ENCODE measurements at places on chromosomes 6 and 20.

GRCh38 chr6:107770541-107770940 is 53.6 kb downstream of the SCML4 start:
- DNase-seq, result no peak

- DNase-seq, result no peak
Observed at GRCh38 chr6:111737065-111737521, 131.4 kb upstream of the TRAF3IP2 start.

- no peak for DNase-seq
Observed at GRCh38 chr6:111841822-111842221, 31.4 kb downstream of the FYN start.

DNA sequence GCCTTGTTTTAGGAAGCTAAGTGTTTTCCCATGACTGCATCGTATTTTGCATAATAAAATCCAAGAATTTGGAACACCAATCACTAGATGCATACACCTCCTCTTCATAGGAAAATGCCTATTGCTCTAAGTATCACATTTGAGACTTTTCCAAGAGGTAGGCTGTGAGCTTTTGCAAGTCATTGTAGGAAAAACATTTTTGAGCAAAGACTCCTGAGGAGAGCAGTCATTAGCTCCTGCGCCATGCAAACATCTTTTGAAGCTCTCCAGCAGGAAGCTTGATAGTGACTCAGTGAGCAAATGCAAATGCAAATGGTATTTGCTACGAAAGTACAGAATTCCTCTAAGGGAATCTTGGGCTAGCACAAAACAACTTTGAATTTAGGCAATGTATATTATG is 750.4 kb downstream of the QKI start:
- no peak for DNase-seq

DNA sequence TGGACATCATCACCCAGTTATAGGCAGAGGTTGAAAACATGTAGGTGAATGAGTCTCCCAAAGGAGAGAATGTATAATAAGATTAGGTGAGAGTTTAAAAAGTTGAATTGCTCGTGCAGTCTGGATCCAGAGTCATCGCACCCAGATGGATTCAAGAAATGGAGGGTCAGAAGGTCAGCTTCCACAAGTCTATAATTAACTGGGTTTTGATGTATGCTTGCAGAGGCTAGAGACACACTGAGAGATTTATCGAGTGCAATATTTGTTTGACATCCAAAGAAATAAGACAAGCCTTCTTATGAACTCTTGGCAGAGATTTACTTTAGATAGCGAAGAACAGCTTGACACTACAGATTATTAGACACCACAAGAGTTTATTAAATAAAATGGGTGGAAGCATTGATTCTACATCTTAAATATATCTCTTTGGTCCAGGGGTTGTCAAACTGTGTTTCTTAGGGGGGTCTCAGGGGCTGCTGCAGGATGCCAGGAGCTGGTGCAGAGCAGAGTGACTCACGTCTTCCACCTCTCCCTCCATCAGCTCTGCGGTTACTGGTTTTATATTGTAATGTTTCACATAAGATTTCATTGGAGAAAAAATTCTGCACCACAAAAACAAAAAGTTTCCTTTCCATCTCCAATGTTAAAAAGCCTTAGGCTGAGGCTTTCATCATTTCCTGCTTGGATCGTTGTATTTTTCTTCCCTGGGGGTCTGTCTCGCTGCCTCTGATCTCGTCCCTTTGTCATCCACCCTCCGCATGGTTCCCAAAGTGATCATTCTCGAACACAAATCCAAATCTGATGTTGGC is 176.2 kb upstream of the AHI1 start:
- no peak for DNase-seq

GRCh38 chr6:138520463-138520862 is 21.2 kb upstream of the NHSL1 start:
- DNase-seq, result no peak

- DNase-seq, result no peak
Observed at GRCh38 chr6:156511570-156511969, 265.6 kb upstream of the ARID1B start.

GRCh38 chr6:89385156-89385667 is 26.9 kb downstream of the RRAGD start:
- DNase-seq, result no peak

GRCh38 chr6:44430326-44430725 is 42.8 kb downstream of the CDC5L start:
- no peak for DNase-seq

GRCh38 chr6:141388666-141389065 is 744.1 kb upstream of the GJE1 start:
- no peak for DNase-seq

- no peak for DNase-seq
Observed at GRCh38 chr20:24149881-24150307, 161.3 kb upstream of the GGTLC1 start.
